ENCODE measurements at places on chromosomes 1 and 21.

DNA sequence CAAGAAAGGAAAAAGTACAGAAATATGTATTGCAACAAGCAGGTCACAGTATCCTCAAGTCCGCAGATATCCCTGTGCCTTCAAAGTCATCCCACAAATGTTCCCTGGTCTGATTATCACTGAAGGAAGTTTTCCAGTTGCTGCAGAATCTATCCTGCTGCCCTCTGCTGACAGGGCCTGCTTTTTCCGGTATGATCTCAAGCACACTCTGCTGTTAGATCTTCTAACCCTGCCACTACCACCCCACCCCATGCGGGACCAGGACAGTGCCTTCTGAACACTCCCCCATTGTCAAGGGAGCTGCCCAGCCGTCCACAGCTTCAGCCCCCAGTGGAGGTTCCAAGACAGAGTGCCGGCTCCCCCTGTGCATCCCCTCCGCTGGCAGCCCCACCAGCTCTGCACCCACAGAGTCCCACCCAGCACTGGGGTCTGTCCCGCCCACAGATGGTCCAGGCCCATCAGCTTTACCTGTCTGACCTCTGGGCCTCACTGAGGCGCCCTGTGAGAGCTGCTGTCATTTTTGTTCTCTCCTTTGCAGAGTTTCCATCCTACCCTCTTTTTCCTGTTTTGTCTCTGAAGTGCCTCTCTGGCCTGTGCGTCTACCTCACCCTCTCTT lies 27.9 kb downstream of the FAM163A start:
- DNase-seq = no peak

GRCh38 chr21:14086553-14086952 lies 124.2 kb downstream of the LIPI start:
- DNase-seq = no peak

GRCh38 chr1:95168028-95168427 lies 50.9 kb downstream of the TLCD4 start:
- no peak for DNase-seq

- DNase-seq = no peak
Observed at GRCh38 chr1:154883919-154884868, 14.1 kb upstream of the KCNN3 start.

- no peak for DNase-seq
Observed at GRCh38 chr1:46401964-46402626, 8.0 kb downstream of the FAAH start.

GRCh38 chr21:45226540-45227326 lies 61.0 kb downstream of the POFUT2 start:
- no peak for DNase-seq

GRCh38 chr1:18712252-18712600 lies 81.6 kb downstream of the PAX7 start:
- no peak for DNase-seq

DNA sequence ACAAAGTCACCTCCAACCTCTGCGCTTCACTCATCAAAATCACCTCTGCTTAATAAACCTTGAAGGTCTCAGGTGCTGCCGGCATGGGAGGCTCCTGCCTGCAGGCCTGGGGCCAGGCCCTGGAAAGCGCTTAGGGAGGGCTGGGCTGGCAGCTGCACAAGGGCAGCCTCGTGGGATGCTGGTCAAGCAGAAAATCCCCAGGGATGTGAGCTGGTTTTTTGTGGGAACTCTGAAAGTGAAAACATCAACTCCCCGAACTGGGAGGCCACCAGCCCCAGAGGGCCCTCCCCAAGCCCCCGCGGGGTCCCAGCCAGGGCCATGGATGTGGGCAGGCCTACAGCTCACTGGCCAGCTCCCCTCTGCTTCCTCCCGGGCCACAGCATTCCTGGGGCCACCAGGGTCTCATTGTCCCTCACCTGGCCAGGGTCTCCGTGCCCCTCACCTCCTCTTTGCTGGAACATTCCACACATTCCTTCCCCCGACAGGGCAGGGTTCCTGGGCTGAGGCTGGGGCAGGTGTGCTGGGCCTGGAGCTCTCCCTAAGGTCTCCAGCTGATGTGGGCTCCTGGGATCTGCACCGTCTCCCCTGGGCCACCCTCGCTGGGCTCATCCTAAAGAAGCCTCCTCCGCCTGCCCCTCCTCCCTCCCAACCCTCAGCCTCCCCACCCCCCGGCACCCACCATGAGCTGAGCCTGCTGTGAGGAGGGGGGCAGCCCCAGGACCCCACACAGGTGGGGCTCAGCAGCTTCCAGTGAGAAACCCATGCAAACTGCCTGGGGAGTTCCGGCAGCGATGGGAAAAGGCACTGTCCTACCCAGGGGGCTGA lies 36.0 kb upstream of the POFUT2 start:
- no peak for DNase-seq

- no peak for DNase-seq
Observed at GRCh38 chr1:190453550-190453949, 24.1 kb downstream of the BRINP3 start.

DNA sequence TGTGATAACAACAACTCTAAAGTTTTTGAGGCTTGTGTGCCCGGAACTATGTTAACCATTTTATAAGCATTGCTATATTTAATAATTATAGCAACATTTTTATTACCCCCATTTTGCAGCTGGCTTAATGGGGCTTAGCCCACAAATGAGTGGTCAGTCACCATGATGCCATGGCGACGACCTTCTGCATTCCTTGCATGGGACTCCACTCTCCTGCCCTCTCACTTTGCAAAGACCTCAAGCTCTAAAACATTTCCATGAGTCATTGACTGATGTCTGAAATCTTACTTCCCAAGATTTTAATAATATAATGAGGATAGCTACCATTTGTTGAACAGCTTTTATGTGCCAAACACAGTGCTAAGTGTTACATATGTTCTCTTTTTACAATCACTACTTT lies 15.4 kb downstream of the NGF start:
- DNase-seq = no peak
